ENCODE measurements at places on chromosomes 7 and 10.

GRCh38 chr10:101843032-101844021 lies at the start of gene KCNIP2:
Gene KCNIP2, minus strand, starts transcription at chr10:101843800. Its CDS starts 232 bp downstream, at chr10:101843568.
- DNase-seq, result peak; percentile 40

DNA sequence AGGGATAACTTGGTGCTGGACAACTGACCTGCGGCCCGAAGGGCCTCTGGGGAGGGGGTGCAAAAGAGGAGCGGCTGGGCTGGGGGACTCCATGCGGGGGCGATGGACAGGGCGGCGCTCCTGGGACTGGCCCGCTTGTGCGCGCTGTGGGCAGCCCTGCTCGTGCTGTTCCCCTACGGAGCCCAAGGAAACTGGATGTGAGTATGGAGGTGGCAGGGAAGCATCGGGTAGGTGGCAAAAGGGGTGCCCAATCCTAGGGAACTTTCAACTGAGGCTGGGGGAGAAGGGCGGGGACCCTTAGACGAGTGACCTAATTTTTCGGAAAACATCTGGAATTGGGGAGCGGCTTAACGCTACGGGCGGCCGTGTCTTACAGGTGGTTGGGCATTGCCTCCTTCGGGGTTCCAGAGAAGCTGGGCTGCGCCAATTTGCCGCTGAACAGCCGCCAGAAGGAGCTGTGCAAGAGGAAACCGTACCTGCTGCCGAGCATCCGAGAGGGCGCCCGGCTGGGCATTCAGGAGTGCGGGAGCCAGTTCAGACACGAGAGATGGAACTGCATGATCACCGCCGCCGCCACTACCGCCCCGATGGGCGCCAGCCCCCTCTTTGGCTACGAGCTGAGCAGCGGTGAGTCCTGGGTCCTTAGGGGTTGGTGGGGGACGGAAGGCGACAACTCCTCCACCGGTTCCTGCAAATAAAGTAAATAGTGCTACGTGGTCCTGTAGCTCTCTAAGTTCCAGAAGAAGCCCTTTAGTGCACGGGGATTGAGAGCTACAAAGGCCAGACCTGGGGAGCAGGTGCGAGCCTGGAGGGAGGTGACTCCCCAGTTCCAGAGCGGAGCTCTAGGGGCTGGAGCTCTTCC lies 622 bp downstream of the WNT16 start:
- no peak for DNase-seq

GRCh38 chr7:81515009-81515408 lies 254.8 kb downstream of the HGF start:
- no peak for DNase-seq

- DNase-seq, result no peak
These were observed 66.7 kb downstream of the PDGFA start for GRCh38 chr7:452791-453455.

DNA sequence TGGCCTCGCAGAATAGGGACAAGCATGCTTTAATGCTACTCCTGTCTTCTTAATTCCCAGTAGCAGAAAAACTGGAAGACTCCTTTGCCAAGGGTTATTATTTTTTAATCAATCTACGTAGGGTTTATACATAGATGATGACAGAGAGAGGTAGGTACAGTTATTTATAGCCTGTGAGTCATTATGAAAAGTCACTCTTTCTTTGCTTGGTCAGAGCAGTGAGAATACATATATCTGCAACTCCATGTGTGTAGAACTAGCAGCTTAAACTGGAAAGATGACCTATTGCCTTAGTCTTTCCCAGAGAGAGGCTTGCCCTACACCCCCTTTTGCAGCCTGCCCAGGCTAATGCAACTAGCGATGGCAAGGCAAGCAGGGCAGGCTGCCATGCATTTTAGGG lies 1050.6 kb downstream of the NRG3 start:
- DNase-seq, result no peak

DNA sequence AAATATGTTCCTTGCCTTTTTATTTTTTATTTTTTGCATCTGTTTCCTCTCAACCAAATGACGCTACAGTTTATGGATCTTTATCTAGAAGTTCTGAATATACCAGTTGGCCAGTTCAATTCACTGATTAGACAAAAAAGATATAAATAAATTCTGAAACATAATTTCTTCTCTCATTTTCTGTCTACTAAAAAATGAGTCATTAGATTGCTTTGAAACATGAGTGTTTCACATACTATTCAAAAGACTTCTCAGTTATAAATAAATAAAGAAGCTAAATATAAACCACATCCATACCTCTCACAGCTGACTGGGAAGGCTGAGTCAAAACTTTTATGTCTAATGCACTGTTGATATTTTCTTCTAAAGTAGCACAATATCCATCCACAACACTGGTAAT lies 97.6 kb upstream of the GPR22 start:
- DNase-seq, result no peak

DNA sequence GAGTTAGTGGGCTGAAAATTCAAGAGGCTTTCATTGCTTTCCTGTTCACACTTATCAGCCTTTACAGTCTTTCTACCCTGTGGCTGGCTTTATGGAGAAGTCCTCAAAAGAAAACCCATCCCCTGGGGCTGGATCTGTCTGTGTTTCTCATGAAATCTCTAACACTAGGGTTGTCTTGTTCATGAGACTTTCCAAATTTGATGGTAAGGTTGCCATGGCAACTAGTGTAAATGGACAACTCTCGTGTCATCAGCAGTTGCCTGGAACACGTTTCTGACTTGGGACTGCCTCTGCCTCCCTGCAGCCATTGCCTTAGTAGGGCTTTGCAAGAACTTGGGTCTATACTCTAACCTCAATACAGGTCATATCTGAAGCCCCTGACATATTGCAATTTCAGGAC lies 35.8 kb upstream of the PLPP4 start:
- no peak for DNase-seq

- DNase-seq, result no peak
These were observed 20.1 kb downstream of the HTRA1 start for GRCh38 chr10:122481296-122482056.

- no peak for DNase-seq
These were observed 44.4 kb downstream of the GOLGA7B start for GRCh38 chr10:97894092-97894491.

- DNase-seq, result no peak
These were observed 162.3 kb upstream of the KLF14 start for GRCh38 chr7:130896051-130896881.

GRCh38 chr10:116026315-116026714 lies 246.7 kb downstream of the GFRA1 start:
- no peak for DNase-seq

GRCh38 chr7:143120691-143121405 lies 11.0 kb upstream of the PIP start:
- DNase-seq, result no peak

DNA sequence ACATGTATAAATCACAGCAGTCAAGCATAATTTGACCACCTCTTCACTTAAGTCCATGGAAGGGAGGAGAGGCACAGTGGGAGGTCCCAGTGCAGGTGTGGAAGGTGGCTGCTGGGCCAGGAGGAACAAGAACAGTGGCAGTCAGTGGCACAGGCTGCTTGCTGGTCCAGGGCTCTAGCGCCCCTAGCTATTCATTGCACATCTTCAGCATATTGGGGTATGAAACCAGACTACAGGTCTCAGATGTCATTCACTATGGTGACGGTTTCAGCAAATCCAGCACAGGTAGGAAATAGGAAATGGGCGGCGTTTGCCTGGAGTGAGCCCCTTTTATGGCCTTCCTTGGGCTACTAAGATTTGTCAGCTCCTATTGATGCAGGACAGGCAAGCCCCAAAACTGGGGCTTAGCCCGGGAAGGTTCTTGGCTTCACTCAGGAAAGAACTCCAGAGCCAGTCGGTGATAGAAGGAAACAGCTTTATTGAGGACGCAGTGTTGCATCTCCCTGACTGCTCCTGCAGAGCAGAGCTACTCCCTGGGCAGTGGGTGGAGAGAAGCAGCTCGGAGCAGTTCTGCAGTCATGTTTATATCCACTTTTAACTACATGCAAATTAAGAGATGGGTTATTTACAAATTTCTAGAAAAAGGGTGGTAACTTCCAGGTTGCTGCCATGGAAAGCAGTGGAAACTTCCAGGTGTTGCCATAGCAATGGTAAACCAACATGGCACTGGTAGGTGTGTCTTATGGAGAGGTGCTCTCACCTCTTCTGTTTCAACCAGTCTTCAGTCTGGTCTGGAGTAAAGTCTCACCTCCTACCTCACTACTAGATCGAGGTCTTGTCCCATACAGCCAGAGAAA lies 608.8 kb downstream of the PARD3 start:
- DNase-seq, result no peak

GRCh38 chr10:7972367-7972766 lies 82.1 kb upstream of the GATA3 start:
- DNase-seq, result no peak

DNA sequence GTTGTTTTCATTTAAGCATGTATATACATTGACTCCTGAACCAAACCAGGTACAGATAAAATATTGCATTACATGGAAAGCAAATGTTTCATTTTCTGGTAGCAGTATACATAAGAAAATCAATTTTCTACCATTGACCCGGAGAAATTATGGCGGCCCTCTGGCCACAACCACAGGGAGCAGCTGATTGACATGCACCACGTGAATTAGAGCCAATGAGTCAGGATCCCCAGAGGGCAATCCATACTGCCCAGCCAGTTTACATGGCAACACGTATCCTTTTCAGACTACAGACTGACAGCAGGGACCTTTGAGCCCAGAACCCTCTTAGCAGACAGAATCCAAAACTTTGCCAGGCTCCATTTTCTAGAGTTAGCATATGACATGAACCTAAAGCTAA lies 272.2 kb upstream of the NEBL start:
- DNase-seq, result no peak

GRCh38 chr7:90262438-90262837 lies 17.5 kb downstream of the CFAP69 start:
- DNase-seq, result no peak

DNA sequence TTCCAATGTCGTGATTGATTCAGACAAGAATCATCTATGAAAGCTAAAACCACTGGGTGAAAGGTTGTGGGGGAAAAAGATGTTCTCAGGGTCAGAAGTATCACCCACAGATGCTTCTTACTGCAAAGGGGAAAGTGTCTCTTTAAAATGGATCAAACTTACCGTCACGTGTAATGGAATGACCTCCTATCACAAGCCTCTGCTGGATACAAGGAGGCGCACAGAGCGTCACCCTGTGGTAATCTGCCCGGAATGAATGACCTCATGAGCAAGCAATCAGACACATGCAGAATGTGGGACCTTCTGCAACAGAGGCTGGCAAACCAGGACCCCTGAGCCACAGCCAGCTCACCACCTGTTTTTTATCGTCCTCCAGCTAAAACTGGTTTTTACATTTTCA lies 33.0 kb downstream of the WIPF3 start:
- no peak for DNase-seq

DNA sequence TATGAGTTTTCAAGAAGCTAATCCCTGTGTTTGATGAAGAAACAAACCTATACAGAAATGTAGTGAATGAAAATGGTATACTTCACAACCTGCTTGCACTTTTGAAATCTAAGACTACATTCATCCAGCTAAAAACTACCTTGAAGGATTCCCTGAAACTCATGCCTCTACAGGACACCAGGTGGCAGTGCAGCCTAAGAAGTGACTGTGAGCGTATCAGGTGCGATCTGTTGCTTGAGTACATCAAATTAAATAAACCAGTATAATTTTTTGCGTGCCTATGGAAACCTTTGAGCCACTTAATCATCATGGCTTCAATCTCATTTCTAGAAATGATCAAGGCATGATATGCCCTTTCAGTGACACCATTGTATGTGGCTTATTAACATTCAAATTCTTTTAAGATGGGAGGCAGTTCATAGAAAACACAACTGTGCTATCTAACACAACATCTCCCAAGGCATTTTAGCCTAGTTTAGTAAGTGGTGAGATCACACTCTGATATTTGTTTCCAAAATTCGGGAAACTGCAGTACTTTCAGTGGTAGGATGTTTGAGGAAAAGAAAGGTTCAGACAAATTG lies 57.4 kb downstream of the PPP1R17 start:
- DNase-seq, result no peak

GRCh38 chr10:17802350-17802749 lies 6.8 kb upstream of the MRC1 start:
- DNase-seq, result no peak

- no peak for DNase-seq
These were observed 720.9 kb downstream of the PARD3 start for GRCh38 chr10:34094146-34094696.

GRCh38 chr7:151327659-151328058 lies 14.0 kb upstream of the NUB1 start:
- DNase-seq, result no peak

- no peak for DNase-seq
These were observed 27.4 kb downstream of the MYOF start for GRCh38 chr10:93454736-93455135.

DNA sequence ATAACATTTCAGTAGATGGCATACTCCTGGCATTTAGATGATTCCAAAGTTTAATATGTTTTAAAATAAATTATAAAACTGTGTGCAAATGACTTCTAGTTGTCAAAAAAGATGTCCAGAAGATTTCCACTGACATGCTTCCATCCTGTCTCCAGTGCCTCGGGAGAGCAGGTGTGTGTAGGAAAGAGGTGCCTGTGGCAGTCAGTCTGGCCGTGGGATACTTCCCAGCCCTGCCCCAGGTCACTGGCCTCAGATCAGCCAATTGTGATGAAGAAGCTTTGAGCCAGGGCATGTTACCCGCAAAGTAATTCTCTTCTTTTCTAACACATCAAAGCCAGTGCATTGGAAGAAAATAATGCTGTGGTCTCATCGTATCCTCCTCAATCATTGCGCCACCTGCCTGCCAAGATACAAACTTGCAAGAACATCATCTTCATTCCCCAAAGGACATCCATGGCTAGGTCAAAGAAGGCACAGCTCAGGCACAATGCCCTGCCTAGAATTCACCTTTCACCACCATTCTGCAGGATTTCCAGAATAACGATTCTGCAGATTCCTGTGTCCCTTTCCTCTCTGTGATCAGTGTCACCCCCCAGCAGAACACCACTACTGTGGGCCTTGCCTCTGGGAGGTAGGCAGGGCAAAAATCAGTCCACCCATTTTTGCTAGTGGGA lies 6.3 kb upstream of the KCNMA1 start:
- peak; percentile 10 for DNase-seq

- DNase-seq, result no peak
These were observed 133.5 kb downstream of the GPR158 start for GRCh38 chr10:25308278-25308677.

- no peak for DNase-seq
These were observed 231.7 kb upstream of the CNTNAP2 start for GRCh38 chr7:145884716-145885514.
